Astrocyte (in vitro differentiated cells and primary cell): ENCODE measurements at places on chromosomes 11 and 22.
A peak's percentile ranks its signal among the peaks of the same experiment; 100 is the strongest.

DNA sequence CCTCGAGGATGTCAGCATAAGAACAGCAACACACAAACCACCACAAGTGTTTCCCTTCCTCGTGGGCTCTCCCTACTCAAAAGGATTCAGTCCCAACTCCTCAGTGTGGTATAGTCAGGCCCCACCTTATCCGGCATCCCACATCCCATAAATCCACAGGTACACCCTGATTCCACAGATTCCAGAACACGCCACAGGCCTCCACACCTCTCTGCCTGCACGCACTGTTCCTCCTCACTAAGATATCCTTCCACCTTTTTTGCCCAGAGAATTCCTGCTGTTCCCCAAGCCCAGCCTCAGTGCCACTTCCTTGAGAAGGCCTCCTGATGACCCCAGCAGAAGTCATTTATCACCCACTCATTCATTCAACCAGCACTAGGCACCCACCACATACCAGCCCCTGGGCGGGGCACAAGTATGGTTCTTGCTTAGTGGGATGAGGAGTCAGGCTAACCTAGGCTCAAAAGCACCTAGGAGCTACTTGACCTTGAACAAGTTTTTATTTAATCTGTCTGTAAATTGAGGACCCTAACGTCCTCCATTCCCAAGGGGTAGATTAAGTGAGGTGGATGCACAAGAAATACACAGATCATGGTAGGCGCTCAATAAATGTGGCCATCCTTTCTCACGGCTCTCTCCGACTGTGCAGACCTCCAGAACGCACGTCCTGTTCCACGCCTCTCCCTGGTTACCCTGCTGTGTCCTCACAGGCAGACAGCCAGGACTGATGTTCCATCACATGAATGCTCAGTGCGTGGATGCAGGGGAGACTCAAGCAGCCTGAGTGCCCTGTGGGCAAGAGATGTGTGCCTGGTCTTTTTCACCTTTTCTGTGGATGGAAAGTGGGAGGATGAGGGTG is 2.1 kb upstream of the KCNJ4 start:
- no peak for DNase-seq

- peak; percentile 79 for DNase-seq
These were observed 102.7 kb downstream of the COMMD9 start for GRCh38 chr11:36186340-36187175.

DNA sequence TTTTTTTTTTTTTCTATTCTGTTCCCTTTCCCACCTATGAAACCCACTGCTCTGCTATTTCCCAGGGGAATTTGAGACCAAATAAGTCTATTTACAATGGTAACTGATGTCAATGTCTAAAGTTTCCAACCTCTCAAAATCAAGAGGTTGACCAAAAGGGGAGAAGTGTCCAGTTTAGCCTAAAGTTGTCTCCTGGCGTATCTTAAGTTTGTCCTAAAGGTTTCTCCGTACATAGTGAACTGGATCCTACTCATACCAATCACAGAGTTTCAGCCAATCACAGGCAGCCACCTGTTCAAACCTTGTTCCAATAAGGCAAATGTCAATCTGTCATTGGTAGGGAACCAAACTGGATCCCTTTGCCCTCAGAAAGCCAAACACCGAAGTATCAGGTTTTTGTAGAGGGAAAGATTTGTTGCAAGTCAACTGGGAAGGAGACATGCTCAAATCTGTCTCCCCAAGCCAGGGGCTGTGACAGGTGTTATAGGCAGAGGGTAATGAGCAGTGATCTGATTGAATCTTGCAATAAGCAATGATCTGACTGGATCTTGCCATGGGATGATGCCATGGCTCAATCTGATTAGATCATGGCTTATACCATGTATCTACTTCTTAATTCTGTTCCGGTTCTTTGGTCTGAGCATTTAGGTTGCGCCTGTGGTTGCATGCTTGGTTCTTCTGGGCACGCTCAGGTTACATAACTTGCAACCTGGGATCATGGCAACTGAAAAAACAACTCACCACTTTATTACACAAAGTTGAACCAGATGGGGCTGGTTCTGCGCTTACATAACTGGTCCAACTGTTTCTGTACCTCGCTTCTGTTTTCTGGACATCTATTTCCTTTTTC is 1.1 kb upstream of the VPS37C start:
- DNase-seq, result no peak

DNA sequence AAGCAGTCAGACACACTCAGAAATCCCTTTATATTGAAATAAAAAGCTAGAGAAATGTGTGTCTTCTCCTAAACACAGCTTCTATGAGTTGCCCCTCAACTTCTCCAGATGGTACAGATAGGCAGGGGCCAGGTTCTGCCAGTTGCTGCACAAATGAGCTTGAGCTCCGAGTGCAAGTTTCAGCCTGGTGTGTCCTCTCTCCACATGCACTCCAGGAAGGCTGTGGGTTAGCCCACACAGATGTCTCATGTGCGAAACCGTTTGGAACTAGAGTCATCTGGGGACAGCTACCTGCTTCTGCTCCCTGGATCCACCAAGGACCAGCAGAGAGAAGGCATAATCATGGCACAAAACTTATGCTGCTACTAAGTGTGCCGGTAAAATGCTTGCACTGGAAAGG is 812.6 kb downstream of the OPCML start:
- no peak for DNase-seq

DNA sequence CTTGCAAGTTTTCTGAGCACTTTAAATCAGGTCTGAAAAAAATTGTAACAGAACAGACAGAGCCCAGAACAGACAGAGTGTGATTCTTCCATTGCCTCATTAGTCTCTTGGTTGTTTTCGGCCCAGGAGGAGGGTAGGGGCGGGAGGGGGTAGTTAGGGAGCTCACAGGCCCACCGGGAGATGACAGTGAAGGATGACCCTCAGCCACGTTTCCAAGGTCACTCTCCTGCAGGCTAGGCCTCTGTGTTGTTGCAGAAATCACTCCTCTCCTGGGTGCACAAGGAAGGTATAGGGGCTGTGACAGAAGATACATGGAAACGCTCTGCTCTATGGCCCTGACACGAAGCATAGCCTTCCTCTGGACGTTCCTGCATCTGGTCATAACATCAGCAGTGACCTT is 69.3 kb downstream of the ABTB2 start:
- no peak for DNase-seq

DNA sequence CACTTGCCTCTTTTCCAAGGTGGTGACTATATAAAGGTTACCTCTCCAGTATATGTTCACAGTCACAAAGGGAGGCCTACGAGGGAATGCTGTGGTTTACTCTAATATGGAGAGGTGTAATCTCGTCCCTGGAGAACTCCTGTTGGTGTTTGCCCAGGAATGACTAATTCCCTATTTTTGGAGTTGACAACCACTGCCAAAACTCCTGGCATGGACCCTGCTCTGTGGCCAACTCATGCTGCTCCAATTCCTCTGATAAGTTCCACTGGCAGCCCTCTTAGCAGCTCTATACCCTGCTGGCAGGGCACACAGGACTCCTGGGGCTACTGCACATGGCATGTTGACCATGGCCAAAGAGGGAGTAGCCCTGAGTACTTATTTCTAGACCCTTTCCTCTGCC is 418.7 kb upstream of the ANO5 start:
- peak; percentile 0 for DNase-seq

GRCh38 chr22:48336339-48337060 is 1491.2 kb downstream of the BRD1 start:
- DNase-seq, result no peak

DNA sequence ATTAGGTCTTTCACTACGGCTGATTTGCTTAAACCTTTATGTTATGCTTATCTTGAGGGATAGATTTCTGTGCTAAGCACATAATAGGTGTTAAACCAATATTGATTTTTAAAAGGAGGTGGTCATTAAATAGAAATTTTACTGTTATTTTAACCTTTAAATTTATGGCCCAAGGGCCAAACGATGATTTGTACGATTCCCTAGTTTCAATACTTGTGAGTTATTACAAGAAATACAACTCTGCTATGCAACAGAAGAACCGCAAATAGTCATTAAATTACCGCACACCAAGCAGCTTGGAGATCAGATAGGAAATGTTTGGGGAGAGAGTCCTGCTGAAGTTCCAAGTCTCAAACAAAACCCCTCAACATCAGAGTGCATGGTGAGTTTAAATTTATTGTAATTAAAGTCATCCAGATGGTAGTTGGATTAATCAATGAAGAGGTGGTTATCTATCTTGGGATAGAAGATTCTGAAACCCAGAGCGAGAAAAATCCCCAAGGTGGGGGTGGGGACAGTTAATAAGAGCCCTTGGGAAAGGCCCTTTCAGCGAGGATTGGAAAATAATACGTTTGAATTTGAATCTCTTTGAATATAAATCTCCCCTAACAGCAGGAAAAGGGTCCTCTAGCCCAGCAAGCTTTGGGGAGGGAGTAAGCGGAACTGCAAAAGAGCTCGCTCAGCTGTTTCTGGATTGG is 805 bp upstream of the QSER1 start:
- DNase-seq, result no peak

DNA sequence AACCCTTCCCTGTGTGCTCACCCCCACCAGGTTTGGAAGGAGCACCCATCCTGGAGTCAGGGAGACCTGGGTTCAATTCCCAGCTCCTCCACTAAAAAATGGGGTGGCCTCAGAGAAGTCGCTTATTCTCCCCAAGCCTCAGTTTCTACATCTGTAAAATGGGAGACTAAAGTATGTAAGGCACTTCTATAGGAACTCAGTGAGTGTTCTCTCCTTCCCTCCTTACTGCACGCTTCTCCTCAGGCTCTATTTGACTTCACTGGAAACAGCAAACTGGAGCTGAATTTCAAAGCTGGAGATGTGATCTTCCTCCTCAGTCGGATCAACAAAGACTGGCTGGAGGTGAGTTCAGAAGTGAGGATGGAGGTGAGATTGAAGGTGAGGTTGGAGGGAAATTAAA is 11.3 kb downstream of the NCF4 start:
- no peak for DNase-seq
